GM23248 (cell line): ENCODE measurements at places on chromosomes 5 and 9. TPM values are rescaled to one million over a fixed set of nuclear protein-coding genes. Genes with fewer than 3 reads are reported as not detected.

Gene BTNL3
- not detected in 2 replicates for total RNA-seq

Gene SPATA31A3
- total RNA-seq = not detected in 2 replicates

Gene AHRR
- total RNA-seq = 33.7 and 40.0 TPM in 2 replicates

Gene INSL4
- not detected in 2 replicates for total RNA-seq

Gene GRIA1
- 0.11 and 0.76 TPM in 2 replicates for total RNA-seq

Gene TEX48
- not detected in 2 replicates for total RNA-seq

Gene ZNF367
- 7.3 and 9.3 TPM in 2 replicates for total RNA-seq

Gene ALDH1B1
- total RNA-seq = 25.7 and 26.9 TPM in 2 replicates

Gene ROPN1L
- 0.86 TPM in 1 of 2 replicates, not detected in the other for total RNA-seq

Gene TERT
- total RNA-seq = not detected in 2 replicates

Gene HSD17B3
- not detected in 2 replicates for total RNA-seq

Gene PDE4D
- total RNA-seq = 9.7 TPM in 2 replicates

Gene AJM1
- 0.89 and 1.4 TPM in 2 replicates for total RNA-seq

Gene SYK
- not detected in 2 replicates for total RNA-seq

Gene GZMA
- not detected in 2 replicates for total RNA-seq

Gene PRRX2
- 145 and 169 TPM in 2 replicates for total RNA-seq

Gene BAAT
- total RNA-seq = not detected in 2 replicates

Gene DNAI1
- not detected in 2 replicates for total RNA-seq

Gene OR13F1
- not detected in 2 replicates for total RNA-seq

Gene FYB1
- total RNA-seq = under 0.01 TPM in 1 of 2 replicates, not detected in the other

Gene CNTNAP3
- total RNA-seq = not detected in 2 replicates

Gene JAKMIP2
- not detected in 2 replicates for total RNA-seq

Gene SPINK6
- not detected in 2 replicates for total RNA-seq

Gene CATSPER3
- total RNA-seq = 0.11 TPM in 1 of 2 replicates, not detected in the other

Gene BSPRY
- not detected in 2 replicates for total RNA-seq

Gene CDKN2B
- 5.3 and 10.6 TPM in 2 replicates for total RNA-seq

Gene SLC36A2
- not detected in 2 replicates for total RNA-seq

Gene BTNL8
- not detected in 2 replicates for total RNA-seq

Gene NR2F1
- total RNA-seq = 14.3 and 17.1 TPM in 2 replicates

Gene SHISAL2B
- not detected in 2 replicates for total RNA-seq

Gene HAVCR1
- not detected in 2 replicates for total RNA-seq

Gene MEF2C
- 3.4 TPM in 2 replicates for total RNA-seq

Gene DIPK1B
- total RNA-seq = not detected in 2 replicates

Gene PCDHB6
- total RNA-seq = 0.22 and 0.38 TPM in 2 replicates
